Bronchus fibroblast of lung (primary cell): ENCODE measurements at places on chromosomes 7 and 10. TPM values are rescaled to one million over a fixed set of nuclear protein-coding genes. Genes with fewer than 3 reads are reported as not detected.

TECTB gene
- not detected in 2 replicates for total RNA-seq

ATG9B gene
- 0.15 TPM in 1 of 2 replicates, not detected in the other for total RNA-seq

ZC3HAV1 gene
- total RNA-seq = 19.3 and 22.0 TPM in 2 replicates

PON1 gene
- not detected in 2 replicates for total RNA-seq

VAX1 gene
- not detected in 2 replicates for total RNA-seq

MACC1 gene
- total RNA-seq = under 0.01 TPM in 2 replicates

AGAP9 gene
- total RNA-seq = 2.0 and 2.1 TPM in 2 replicates

PTF1A gene
- not detected in 2 replicates for total RNA-seq

TMEM236 gene
- not detected in 2 replicates for total RNA-seq

RASSF4 gene
- 6.1 and 6.5 TPM in 2 replicates for total RNA-seq
